HuH-7 (cell line): ENCODE measurements at places on chromosomes 2 and 18.

GRCh38 chr18:8303151-8303755 lies 306.0 kb upstream of the RAB12 start:
- DNase-seq = no peak

- no peak for DNase-seq
These were observed 46.2 kb downstream of the MEIS1 start for GRCh38 chr2:66481100-66481549.

DNA sequence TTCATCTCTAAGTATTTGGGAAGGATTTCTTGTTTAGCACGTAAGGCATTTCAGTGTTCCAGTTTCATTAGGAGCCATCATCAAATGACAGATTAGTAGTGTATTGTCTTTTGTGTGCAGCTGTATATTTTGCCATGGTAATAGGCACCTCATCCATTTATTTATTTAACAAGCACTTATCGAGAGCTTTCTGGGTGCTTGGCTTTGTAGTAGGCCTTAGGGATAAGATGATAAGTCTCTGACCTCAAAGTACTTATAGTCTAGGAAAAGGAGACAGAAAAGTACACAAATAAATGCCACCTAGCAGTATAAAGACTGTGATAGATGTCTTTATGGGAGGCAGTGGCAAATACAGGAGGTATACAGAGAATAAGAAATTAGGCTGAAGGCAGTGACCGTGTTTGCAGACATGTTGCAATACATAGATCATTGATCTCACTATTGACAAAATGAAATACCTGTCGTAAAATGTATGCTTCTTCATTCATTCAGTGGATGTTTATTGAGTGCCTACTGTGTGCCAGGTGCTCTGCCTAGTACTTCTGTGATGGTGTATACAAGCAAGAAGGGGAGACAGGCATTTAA lies 265.9 kb downstream of the SETBP1 start:
- DNase-seq = peak; percentile 23

- no peak for DNase-seq
These were observed 186.2 kb downstream of the STK39 start for GRCh38 chr2:168060986-168061750.

GRCh38 chr2:8571792-8572499 lies 109.9 kb upstream of the ID2 start:
- DNase-seq = peak; percentile 87
